AG09309 (cell line): ENCODE measurements at places on chromosomes 4 and X.

DNA sequence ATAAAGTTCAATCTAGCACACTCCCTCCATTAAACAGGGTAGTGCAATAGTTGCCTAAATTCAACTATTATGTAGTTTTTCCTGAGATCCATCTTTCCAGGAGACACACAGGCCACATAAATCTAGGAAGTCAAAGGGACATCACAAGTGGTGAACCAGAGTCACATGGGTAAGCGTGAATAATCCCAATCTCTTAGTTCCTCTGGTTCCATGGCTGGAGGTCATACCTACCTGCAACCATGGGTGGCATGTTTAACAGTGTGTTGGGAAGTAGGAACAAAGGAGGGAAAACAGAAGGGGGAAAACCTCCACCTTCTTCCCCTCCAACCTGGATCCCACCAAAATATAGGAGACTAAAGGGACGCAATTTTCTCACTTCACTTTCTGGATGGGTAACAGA is 2651.6 kb downstream of the ARAP2 start:
- no peak for DNase-seq

- DNase-seq: no peak
These were observed 4.1 kb upstream of the PGRMC1 start for GRCh38 chrX:119231936-119232445.

GRCh38 chr4:120777459-120777858 is 145.1 kb downstream of the PRDM5 start:
- DNase-seq: no peak

- no peak for DNase-seq
These were observed 890 bp downstream of the DCAF16 start for GRCh38 chr4:17809667-17810066.

GRCh38 chr4:8346838-8347605 is 77.5 kb downstream of the HTRA3 start:
- DNase-seq: no peak

DNA sequence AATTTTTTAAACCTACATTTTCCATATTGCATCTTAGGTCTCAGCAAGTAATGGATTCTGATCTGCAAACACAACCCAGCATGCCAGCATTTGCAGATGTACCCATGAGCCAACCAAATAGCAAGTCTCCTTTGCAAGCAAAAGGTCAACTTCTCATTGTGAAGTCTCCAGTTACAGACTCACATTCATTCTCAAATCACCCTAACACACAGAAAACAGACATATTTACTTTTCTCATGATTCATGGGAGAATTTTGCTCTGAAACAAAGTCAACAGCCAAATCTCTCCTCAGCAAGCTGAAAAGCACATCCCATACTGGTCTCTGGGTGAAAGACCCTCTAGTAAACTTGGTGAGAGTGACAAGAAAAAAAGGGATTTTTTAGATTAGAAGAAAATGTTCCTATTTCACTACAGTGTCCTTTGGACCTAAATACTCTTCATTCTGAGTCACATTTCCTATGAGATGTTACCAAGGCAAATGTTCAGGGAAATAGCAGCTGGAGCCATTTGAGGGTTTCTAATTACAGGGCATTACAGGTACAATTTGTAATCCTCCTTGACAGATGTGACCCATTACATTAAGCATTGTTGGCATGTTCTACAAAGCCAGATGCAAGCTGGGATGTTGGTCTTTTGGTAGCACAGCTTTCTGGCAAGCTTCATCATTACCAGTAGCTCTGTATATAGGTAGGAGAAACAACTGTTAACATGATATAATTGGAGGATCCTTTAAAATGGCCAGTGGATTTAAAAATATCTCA is 383.3 kb downstream of the SMARCA1 start:
- DNase-seq: no peak

DNA sequence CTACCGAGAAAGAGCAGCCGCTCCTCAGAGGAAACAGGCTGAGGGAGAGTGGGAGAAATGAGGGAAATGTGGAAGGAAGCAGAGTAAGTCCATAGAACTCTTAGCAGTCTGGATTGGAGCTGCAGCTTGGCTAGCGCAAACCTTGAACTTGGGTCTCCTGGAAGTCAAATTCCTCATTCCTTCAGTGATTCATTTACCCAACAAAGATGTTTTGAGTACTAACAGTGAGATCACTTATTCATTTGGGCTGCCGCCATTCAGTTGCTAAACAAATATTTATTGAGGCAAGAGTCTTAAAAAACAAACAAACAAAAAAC is 51.5 kb downstream of the SEL1L3 start:
- no peak for DNase-seq

GRCh38 chr4:80461412-80461811 is 125.9 kb downstream of the CFAP299 start:
- no peak for DNase-seq

DNA sequence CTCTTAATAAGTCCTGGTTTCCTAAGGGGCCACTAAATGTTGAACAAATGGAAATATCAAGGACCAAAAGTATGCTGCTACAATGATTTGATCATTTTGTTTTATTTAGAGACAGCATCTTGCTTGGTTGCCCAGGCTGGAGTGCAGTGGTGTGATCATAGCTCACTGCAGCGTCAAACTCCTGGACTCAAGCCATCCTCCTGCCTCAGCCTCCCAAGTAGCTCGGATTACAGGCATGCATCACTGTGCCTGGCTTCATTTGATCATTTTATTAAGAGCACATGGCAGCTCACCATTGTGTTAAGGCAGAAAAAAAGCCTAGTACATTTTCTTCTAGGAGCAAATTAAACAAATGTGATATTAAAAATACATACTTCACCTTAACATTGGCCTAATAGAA is 52.7 kb downstream of the DCLK2 start:
- DNase-seq: peak; percentile 72

GRCh38 chr4:157591245-157591644 is 370.7 kb downstream of the GRIA2 start:
- DNase-seq: no peak

DNA sequence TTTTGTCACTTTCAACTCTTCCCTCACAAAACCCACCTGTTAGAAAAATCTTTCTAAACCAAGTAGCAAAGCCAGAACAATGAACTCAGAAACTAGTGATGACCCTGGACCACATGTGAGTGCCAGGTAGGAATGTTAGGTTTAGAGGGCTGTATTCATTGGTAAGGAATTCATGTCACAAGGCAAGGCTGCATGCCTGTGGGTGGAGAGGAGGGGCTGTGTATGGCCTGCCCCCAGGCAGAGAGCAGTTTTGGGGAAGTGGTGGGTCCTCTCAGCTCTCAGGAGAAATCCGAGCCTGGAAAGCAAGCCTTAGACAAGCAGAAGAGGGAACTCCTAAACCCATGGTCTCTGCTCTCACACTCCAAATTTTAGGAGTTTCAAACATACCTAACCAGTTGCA is 2.4 kb downstream of the RNF175 start:
- DNase-seq: no peak

- no peak for DNase-seq
These were observed 45.0 kb upstream of the SH3RF1 start for GRCh38 chr4:169315530-169316343.

DNA sequence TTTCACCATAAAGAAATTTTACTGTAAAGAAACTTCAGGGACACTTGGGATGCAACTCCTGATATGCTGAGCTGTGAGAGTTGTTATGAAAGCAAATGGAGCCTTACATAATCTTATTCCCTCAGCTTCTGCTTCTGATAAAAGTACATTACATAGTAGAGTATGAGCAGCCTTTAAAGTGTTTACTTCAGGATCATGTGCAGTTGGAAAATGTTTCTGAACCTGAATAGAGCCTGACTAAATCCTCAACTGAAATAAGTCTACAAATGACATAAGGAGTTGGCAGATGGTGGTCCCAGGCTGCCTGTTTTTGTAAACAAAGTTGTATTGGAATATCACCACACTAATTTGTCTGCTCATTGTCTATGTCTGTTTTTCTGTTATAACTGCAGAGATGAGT is 19.3 kb downstream of the RASSF6 start:
- DNase-seq: no peak

- DNase-seq: no peak
These were observed 25.0 kb upstream of the CWH43 start for GRCh38 chr4:48960988-48961635.

DNA sequence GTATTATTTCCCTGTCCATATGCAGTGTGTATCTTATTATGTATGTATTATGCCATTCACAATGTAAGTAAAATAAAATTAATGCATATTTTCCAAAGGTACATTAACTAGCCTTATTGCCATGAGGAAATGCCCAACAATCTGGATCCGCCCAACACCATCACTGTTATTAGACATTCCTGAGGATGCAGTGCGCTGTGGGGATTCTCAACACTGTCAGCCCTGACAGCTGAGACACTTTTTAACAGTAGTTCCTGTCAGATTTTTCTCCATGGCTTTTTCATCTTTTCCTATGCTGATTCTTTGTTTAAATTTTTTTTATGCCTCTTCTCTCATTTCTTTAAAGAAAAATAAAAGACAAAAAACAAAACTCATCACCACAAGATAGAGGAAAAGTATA is 1632.9 kb upstream of the PABPC4L start:
- no peak for DNase-seq

DNA sequence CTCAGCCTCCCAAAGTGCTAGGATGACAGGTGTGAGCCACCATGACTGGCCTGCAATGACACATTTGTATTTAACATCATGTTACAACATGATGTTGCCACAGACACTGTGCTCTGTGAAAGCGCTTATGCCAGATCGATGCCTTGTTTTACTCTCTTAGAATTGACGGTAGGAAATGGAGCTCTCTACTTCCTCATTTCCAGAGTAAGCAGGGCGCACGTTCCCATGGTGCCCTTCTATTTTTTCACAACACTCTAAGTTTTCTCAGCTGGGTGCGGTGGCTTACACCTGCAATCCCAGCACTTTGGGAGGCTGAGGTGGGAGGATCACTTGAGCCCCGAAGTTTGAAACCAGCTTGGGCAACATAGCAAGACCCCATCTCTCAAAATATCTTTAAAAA is 60.7 kb upstream of the DHRSX start:
- DNase-seq: no peak

DNA sequence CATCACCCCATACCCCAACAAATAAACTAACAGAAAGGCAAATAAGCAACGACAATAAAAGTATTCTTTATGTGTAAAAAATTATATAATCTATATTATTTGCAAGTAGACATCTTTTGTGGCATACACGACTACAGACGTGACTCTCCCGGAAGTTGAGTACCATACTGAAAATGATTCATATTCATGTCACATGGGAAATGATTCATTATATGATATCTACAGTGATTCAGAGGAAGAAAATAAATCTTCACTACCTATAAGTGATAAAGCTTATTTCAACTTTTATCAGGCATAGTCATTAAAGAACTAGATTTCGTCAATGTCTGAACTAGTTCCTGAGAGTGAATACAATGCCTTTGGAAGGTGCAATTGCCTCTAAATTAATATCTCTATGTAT is 4.6 kb upstream of the ANTXR2 start:
- DNase-seq: no peak

DNA sequence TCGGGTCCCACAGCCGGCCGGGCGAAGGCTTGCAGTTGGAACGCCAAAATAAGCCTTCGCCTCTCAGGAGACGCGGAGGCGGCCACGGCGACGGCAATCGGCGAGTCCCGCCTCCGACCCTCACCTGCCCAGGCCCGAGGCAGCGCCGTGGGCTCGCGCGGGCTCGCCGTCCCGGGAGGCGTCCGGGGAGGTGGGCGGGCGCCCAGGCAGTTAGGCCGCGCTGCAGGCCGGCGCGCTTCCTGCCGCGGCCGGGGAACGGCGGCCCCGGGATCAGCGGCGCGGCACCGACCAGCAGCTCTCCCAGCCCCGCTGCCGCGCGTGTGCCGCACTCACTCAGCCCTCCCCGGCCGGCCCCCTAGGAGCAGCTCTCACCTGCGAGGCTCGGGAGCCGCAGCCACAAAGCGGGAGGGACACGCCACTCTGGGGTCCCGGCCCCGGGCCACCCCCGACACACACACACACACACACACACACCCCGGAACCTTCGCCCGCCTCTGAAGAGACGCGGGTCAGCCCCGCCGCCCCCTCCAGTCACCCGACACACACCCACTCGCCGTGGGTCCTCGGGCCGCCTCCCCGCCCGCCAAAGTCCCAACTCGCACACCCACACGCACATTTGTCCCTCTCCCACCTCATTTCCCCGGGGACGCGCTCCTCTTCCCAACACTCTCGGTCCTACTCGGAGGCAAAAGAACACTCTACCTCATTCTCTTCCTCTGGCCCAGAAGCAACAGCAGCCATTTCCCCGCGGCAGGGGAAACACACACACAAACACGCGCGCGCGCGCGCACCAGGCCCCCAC is at the start of gene CNOT6L:
TSS of gene CNOT6L (minus strand) at position 767 of the 802 bp plus-strand sequence. CDS start at position 707, 60 bp downstream.
- DNase-seq: peak; percentile 28

GRCh38 chr4:111040904-111041303 is 418.0 kb upstream of the PITX2 start:
- no peak for DNase-seq

DNA sequence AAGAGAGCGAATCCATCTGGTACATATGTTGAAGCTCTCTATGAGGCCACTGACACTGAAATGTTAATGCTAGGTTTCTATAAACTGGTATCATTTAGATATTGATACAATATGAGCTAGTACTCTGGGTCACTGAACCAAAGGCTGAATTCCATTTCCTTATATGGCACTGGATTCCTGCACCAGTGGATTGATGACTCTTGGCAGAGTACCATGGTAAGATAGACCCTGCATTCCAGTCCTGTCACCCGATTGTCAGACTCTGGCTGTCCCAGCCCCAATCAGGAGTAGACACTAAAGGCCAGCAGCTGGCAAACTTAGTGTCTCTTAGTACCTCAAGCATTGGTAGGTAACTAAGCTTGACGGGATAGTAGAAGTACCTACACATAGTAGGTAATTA is 44.0 kb upstream of the EOLA2 start:
- no peak for DNase-seq

GRCh38 chrX:39889704-39890103 is 208.1 kb downstream of the BCOR start:
- DNase-seq: no peak

DNA sequence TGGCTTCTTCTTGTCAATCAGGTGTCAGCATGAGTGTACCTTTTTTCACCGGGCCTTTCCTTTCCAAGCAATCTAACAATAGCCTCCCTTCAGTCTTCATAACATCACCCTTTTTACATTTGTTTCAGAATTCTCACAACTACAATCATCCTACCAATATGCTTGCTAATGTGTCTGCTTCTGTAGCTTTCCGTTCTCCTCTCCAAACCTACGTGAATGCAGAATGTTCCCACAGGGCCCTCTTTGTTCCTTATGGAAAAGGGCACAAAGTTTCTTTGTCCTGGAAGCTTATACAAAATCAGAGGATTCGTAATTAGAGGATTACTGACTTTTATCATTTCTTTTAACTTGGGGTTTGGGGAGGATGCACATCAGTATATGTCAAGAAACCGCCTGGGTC is 461.8 kb downstream of the CENPC start:
- no peak for DNase-seq

GRCh38 chr4:67207941-67208441 is 337.3 kb downstream of the CENPC start:
- no peak for DNase-seq

GRCh38 chr4:24443200-24443599 is 141.2 kb downstream of the DHX15 start:
- DNase-seq: no peak

- no peak for DNase-seq
These were observed 17.0 kb downstream of the TSPAN5 start for GRCh38 chr4:98641376-98641775.

DNA sequence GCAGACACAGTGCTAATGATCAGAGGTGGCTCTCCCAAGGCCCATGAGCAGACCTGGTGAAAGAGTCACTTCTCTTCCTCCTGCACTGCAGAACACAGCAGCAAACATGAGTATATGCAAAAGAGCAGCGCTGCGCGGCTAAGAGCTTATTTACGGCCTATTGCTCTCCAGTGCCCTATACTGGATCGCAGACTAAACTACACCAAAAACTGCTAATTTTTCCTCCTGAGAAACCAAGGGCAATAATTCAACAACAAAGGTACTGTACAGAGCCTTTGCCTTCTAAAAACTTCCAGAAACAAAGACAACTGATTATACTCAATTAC is 702.5 kb downstream of the ARAP2 start:
- no peak for DNase-seq
